ENCODE measurements at places on chromosomes 5 and 9.

- no peak for DNase-seq
These were observed 1.8 kb downstream of the BNC2 start for GRCh38 chr9:16868701-16869100.

- peak; percentile 39 for DNase-seq
These were observed 97.8 kb downstream of the MPDZ start for GRCh38 chr9:13181652-13182051.

DNA sequence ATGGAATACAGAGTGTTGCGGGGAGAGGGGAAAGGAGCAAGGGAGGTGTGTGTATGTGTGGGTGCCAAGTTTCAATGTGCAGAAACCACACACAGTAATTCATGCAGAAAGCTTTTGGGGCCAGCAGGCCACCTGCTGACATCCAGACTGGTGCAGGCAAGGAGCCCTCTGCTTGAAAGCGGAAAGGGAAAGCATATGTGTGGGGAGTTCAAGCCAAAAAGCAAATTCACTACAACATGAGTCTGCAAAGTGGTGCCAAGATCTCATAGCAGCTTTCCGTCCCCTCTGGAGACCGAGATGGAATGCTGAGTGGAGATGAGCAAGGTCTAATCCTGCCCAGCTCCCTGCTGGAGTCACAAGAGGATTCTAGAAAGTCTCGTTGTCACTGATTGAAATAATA, 159.7 kb upstream of the VLDLR start:
- no peak for DNase-seq

- no peak for DNase-seq
These were observed 22.2 kb upstream of the ASS1 start for GRCh38 chr9:130422546-130422945.

- no peak for DNase-seq
These were observed 171.5 kb upstream of the GNA14 start for GRCh38 chr9:77819657-77820056.

- no peak for DNase-seq
These were observed 51.5 kb downstream of the PIK3R1 start for GRCh38 chr5:68267066-68267465.
